ENCODE measurements at places on chromosomes 5 and 9.
A peak's percentile ranks its signal among the peaks of the same experiment; 100 is the strongest.

DNA sequence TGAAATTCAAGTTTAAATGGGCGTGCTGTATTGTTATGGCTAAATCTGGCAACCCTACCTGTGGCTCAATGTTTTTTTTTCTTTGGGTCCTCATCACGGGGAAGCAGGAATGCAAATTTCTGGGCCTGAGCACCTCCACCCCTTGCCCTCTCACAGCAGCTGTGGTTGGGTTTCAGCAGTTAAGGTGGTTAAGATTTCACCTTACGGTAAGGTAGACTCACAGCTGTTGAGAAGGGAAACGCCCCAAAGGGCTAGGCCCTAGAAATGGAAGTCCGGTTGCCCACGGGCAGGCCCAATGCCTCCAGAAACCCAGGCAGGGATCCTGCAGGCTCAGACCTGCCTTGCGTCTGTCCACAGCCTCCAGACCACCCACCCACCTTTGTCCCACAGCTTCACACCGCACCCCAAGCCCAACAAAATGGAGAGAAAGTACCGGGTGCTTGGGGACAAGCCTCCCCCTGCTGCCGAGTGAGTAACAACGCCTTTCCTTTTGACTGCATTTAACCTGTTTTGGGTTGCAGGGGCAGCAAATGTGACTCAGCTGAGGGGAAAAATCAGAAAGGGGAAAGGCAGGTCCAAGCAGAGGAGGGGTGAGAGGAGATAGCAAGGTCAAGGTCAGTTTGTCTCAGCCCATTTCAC is 48.1 kb upstream of the TDRD7 start:
- no peak for DNase-seq

DNA sequence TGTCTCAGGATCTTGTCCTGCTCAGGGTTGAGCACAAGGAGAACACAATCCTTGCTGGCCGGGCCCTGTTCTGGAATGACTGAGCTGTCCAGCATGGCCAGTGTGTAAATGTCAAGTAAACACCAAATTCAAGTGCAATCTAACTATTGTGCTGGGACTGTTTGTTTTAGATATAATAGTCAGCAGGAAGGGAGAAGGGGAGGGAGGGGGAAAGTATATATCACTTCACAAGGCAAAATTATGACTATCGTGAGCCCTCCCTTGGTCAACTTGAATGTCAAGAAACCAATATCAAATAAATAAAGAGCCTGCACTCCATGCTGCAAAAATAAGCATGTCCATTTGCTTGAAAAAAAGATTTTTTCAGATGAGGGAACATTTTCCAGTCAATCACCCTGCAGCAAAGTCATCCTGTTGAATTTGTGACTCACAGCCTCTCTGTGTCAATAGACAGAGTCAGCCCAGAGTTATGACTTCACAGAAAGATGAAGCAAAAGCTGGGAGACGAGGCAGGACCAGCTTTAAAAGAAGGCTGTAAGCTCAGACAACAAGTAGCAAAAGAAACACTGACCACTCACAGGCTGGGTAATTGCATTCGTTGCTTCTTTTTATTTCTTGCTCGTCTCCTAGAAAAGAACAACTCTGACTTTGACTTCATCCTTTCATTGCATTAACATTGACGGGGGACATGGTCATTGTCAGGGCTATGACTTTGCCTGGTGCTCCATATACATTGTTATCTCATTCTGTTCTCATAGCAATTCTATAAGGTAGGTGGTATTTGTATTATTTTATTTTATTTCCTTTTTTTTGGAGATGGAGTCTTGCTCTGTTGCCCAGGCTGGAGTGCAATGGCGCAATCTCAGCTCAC is 15.3 kb upstream of the KLF4 start:
- no peak for DNase-seq

DNA sequence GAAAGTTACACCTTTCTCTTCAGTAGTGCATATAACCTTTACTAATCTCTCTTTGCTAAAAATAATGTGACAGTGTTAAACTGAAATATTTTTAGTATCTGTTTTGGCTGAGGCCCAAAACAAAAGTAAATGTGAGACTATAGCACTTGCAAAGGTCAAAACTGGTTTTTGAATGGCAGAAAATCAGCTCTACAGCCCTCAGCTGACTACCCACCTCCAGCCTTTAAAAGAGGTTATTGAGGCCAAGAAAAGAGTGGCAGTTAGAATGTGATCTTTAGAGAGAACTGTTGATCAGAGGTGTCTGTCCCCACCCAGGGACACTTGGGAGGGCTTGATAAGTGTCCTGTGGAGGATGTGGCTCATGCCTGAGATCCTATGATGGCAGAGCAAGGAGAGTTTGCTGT is 30.9 kb downstream of the PRKACG start:
- DNase-seq, result no peak

DNA sequence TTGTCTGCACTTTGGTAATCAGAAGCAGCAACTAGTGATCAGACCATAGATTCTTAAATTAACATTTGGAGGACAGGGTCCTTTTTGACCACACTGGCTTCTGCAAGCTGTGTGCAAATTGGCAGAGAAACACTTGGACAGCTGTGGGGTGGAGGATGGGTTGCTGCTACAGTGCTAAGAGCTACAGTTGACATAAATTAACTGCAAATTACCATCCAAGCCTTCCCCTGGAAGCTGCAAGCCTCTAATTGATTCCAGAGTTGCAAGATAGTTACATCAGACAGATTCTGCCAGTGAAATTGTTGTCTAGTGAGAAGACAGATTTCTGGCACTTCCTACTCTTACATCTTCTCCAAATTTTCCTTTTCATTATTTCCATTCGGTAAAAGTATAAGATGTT is 517.7 kb downstream of the DIRAS2 start:
- peak; percentile 84 for DNase-seq

- DNase-seq, result no peak
These were observed 71.3 kb downstream of the PPARGC1B start for GRCh38 chr5:149801307-149801990.

DNA sequence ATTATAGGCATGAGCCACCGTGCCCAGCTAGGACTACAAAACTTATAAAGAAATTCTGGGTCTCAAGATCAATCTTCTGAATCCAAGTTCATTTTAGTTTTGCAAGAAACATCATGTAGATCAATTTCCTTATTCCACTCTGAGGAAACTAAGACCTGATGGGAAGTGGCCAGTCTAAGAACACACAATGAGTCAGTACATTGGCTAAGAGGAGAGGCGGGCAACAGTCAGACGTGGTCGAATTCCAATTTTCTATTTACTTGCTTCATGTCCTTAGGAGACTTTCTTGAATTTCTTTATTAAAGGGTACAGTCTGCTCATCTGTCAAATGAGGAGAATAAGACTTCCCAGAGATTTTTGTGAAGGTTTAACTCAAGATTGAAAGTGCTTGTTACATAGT is 432.1 kb upstream of the BRINP1 start:
- no peak for DNase-seq

GRCh38 chr5:166317425-166317824 is 1974.0 kb upstream of the WWC1 start:
- no peak for DNase-seq

DNA sequence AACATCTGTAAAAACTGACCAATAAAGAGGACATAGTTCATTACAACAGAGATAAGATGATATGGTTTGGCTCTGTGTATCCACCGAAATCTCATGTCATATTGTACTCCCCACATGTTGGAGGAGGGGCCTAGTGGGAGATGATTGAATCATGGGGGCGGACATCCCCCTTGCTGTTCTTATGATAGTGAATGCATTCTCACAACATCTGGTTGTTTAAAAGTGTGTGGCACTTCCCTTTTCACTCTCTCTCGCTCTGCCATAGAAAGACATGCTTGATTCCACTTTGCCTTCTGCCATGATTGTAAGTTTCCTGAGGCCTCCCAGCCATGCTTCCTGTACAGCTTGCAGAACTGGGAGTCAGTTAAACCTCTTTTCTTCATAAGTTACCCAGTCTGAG is 292.8 kb downstream of the SLF1 start:
- DNase-seq, result no peak

DNA sequence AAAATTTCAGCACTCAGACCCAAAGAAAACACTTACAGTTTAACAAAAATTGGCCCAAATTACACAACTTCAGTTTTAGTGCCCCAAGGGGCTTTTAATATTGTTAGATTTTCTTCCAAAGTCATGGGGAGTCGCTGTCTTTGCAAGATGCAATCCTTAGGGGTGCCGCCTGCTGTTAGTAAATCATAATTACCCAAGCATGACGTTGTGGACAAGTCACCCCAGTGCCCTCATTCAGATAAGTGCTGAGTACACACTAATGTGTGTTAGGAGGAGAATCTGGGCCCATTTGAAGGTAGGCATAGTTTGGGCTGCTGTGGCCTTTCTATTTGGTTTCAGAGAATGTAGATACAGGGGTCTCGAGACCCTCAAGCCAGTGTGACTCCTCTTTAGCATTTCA is 138.1 kb downstream of the SV2C start:
- no peak for DNase-seq

DNA sequence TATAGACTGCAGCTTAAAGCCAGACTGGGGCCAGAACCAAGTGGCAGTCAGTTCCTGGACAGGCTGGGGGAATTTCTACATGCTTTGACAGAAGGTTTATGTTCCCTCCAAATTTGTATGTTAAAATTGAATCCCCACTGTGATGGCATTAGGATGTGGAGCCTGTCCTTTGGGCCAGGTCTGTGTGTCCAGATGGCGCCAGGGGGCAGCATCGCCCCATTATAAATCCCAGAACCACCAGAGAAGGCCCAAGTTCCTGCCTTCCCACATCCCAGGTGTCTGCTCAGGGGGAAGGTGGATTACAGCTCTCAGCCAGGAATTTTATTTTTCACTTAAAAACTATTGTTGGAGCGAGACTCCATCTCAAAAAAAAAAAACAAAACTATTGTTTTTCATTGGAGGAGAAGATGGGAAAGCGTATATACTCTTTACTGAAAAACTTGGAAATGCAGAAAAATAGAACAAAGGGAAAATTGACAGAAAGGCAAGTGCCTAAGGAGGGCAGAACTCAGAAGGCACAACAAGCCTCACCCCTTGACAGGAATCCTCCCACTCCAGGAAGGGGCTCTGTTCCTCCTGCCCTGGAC is 5.0 kb downstream of the IL3 start:
- no peak for DNase-seq

- no peak for DNase-seq
These were observed 86.0 kb downstream of the ZNF608 start for GRCh38 chr5:124660229-124661093.

GRCh38 chr5:54537725-54538124 is 20.2 kb downstream of the SNX18 start:
- no peak for DNase-seq

GRCh38 chr5:161889971-161890370 is 42.1 kb downstream of the GABRA1 start:
- DNase-seq, result no peak

GRCh38 chr5:139110526-139111168 is 87.5 kb downstream of the SIL1 start:
- no peak for DNase-seq

DNA sequence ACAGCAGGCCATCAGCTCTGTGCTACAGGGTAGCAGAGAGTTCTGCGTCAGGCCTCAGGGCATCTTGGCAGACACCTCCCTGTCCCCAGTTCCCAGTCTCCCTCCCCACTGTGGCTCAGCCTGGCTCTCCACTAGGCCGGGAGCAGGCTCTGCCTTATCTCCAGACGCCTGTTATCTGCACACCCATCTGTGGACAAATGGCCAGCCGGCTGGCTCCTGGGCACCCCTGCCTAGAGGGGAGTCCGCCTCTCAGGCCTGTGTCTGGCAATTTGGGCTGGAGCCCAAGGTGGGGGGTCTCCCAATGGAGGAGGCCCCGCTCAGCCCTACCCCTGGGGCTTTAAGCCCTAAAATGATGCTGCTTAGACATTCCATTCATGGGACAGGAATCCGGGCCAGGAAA is 39.2 kb upstream of the HAND1 start:
- no peak for DNase-seq

GRCh38 chr5:54869691-54870090 is 115.7 kb downstream of the ESM1 start:
- DNase-seq, result no peak

DNA sequence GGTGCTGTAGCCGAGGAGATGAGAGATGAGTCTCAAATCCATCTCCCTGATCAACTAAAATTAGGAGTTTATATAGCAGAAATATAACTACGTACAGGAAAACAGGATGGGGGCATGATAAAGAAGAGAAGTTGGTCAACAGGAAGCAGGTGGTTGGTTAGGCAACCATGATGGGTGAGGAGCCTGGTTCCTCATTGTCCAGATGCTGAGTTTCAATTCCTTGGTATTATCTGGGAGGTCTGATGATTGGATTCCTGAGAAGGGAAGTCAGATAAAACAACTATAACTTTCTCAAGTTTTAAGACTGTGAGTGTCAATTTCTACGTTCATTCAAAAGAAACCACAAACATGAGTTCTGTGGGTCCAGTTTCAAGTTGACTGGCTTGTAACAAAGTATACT is 323.9 kb downstream of the MTRR start:
- DNase-seq, result no peak

DNA sequence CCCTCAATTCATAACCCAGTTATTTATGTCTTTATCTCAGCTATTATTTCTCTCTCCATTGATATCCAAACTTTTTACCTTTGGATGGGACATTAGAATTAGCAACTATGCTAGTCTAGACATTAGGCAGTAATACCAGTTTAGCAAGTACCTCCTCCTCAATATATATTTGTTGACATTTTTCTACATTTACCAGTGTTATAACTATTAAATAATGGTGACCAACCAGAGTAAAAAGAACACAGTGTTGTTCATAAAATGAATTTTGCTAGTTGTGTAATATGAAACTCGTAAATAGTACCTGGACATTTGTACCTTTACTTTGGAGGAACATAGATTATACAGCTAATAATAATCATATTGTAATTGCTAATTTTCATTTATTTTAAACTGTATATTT is 554.6 kb upstream of the CDH6 start:
- DNase-seq, result no peak

DNA sequence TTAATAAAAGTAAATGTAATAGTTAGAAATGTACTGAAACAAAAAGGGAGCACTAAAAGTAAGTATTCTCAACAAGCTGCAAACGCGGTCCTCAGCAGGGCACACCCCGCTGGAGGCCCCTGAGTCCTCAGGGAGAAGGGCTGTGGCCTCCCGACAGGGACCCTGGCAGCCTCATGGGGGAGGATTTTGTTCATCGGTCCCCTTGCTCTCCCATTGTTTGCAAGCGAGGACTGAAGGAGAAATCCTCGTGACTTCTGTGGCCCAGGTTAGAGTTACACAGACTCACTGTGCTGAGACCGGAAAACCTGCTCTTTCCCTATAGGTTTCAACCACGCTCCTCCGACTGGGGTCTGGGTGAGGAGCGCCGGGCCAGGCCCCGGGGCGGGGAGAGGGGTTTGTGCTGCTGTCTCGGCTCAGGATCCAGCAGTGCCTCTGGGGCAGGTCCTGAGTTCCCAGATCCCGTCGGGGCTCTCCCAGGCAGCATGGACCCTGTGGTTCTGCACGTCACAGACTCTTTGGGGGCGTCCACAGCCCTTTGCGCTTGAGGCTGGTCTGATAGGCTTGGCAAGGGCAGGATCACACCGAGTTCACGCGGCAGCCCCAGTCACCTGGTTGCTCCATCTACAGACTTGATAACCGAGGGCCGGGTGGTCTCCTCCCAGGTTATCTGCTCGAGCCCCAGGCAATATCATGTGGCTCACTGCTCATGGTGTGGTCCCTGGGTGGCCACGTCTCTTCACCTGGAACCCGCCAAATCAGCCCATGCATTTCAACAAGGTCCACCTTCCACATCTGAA is 38.8 kb downstream of the MRPL36 start:
- no peak for DNase-seq
